ENCODE measurements at places on chromosomes 2 and 18. TPM values are rescaled to one million over a fixed set of nuclear protein-coding genes. Genes with fewer than 3 reads are reported as not detected.

GRCh38 chr2:138777996-138778395 is 2.2 kb downstream of the NXPH2 start:
- DNase-seq: no peak
- no peaks in the 10 kb centered on the region for H3K27me3 ChIP-seq
- H3K4me3 ChIP-seq: no peak overlapping the region
- H3K4me1 ChIP-seq: no peaks in the 10 kb centered on the region

- no peaks in the 10 kb centered on the region for H3K27me3 ChIP-seq
- H3K27ac ChIP-seq: no peak overlapping the region
- no peaks in the 10 kb centered on the region for H3K4me1 ChIP-seq
- no peak overlapping the region for H3K4me3 ChIP-seq
- DNase-seq: no peak
- H3K36me3 ChIP-seq: no peaks in the 10 kb centered on the region
Observed at GRCh38 chr2:173898178-173898668, 67.0 kb downstream of the SP3 start.

- H3K27me3 ChIP-seq: no peaks in the 10 kb centered on the region
- no peaks in the 10 kb centered on the region for H3K36me3 ChIP-seq
- no peak for DNase-seq
- H3K27ac ChIP-seq: no peak overlapping the region
Observed at GRCh38 chr2:108182489-108182888, 57.3 kb upstream of the SULT1C3 start.

- H3K36me3 ChIP-seq: no peaks in the 10 kb centered on the region
- no peaks in the 10 kb centered on the region for H3K4me1 ChIP-seq
- no peak overlapping the region for H3K4me3 ChIP-seq
- DNase-seq: no peak
- no peaks in the 10 kb centered on the region for H3K27me3 ChIP-seq
Observed at GRCh38 chr2:121187982-121188411, 97.0 kb downstream of the TFCP2L1 start.

Gene ITGB6
- total RNA-seq: 1.9 TPM

All from pancreas (tissue), 10 donors.